ENCODE measurements at places on chromosomes 16 and 17.

DNA sequence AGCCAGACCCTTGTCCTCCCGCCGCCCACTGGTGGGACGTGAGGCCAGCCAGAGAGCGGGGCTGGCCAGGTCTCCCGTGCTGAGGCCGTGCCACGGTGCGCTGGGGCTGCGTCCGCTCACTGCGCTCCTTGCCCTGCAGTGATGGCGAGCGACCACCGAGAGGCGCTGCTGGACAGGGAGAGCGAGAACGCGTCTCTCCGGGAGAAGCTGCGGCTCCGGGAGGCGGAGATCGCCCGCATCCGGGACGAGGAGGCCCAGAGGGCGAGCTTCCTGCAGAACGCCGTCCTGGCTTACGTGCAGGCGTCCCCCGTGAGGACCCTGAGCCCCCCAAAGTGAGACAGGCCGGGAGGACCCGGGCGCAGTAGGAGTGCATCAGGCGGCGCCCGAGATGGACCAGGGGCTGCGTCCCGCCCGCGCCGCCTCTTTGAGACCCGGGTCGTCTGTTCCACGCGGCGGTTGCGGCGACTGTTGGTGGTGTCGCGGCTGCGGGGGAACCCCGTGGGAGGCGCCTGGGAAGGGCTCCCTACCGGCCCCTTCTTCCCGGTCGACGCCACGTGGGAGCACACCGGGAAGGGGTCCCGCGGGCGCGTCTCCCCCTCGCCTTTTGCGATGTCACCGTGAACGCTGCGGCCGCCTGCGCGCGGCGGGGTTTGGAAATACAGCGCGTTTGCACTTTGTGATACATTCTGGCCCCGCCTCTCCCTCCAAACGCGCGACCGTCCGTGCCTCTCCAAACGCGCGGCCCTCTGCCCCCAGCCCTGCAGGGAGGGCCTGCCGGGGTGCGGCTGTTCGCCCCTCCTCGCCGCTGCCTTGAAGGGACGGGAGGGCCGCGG lies 792 bp upstream of the RAC3 start:
- peak; percentile 77 for DNase-seq

DNA sequence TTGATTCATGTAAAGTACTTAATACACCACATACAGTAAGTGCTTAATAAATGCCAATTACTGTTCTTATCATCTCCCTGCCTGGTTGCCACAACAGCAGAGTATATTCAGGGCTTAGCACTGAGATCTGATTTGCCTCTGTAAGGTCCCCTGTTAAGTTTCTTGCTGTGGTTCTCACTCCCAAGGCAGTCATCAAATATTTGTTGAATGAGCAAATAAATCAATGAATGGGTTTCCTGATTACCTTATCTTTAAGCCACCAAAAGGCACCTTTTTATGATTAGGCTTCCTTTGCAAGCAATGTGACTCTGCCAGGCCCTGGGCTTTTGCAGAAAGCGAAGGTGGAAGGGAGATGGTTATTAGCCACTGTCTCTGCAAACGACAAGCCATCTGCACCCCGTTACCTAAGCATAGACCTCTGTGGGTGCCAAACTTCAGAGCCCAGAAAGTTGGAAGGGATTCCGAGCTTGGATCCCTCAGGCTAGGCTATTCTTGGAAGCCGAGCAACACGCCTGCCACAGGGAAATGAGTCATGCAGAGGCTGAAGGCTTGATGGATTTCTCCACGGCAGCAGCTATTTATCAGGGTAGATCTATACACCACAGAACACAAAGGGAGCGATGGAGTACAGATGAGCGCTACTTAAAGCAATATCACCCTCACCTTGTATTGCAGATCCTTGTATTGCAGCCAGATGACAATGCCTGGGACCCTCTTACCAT lies 102.0 kb downstream of the GRIN2A start:
- no peak for DNase-seq

DNA sequence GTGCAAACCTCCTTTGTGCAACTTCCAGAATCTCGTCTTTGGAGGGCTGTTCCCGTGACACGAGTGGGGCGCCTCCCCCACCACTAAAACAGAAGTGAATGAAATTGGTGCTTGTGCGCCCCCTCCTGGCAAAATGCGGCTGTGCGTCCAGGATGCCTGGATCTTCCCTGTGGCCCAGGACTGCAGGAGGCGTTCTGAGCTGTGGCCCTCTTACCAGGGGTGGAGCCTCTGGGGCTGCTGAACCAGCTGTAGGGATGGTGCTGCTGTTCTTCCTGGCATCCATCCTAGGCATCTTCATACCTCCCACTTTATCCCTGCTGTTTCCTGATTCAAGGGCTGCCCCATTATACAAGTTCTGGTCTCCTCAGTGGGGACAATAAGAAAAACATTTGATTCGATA lies 18.5 kb upstream of the NAGLU start:
- DNase-seq = peak; percentile 84

GRCh38 chr17:73643001-73643851 lies 1.0 kb downstream of the SDK2 start:
- DNase-seq = peak; percentile 22

- no peak for DNase-seq
Observed at GRCh38 chr16:29813644-29814562, 1.9 kb downstream of the PRRT2 start.

- DNase-seq = no peak
Observed at GRCh38 chr17:57091186-57091618, 6.2 kb downstream of the AKAP1 start.
